ENCODE measurements at places on chromosomes 4 and X. TPM values are rescaled to one million over a fixed set of nuclear protein-coding genes. Genes with fewer than 3 reads are reported as not detected.
A peak's percentile ranks its signal among the peaks of the same experiment; 100 is the strongest.

Gene ACE2
- total RNA-seq, result 0.30 TPM

Gene CETN2
- 26.9 TPM for total RNA-seq

Gene FREM3
- total RNA-seq, result not detected

DNA sequence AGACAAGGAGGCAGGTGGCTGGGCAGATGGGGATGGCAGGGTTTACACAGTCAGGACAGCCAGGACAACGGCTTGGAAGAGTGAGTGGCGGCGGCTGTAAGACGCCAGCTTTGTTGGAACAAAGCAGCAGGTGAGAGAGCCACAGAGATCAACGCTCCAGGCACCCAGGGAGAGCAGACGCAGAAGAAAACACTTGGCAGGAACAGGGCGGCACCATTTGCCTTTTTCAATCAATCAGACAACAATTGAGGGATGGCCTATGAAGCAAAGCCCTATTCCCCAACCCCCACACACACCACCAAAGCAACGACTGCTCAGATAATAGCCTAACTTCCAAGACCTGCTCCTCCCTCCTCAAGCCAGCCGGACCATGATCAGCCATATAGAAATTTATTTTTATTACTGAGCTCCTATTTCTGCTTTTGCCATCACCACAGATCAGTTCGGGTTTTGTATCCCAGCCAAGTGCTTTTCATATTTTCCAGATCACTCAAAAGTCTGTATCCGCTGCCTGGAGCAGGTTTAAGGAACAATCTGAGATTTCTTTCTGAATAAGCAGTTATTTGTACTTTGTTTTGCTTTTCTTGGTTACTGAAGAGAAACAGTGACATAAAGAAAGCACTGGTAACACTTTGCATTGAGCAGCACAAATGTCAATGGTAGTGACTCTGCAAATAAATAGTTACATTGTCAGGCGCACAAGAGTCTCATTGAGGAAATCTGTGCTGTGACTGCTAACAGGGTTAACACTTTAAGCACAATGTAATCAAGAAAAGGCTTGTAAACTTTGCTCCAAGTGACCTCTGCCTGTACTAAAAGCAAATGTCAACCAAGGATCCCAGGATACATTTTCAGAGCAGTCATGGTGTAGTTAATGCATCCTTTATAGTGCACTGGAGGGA, 81.8 kb upstream of the RBPJ start:
- DNase-seq, result peak; percentile 43

- DNase-seq, result no peak
Observed at GRCh38 chrX:153830640-153831428, 490 bp upstream of the PDZD4 start.

- DNase-seq, result no peak
Observed at GRCh38 chr4:147310312-147310711, 170.6 kb upstream of the EDNRA start.

DNA sequence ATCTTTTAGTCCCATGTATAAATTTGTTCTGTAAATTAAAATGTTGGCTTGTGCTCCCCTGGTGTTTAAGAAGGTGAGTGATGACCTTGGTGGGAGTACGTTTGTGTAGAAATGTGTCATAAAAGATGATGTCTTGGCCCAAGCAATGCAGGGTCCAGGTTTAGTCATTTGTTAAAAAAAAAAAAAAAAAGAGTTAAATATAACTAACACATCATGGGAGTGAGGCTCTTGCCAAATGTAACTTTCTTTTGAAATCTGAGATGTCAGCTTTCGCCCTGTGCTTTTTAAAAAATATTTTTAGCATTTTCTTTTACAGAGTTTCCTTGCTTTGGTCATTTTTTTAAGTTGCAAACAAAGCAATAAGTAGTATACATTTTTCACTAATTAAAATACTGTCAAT, 135.6 kb downstream of the FBXO8 start:
- DNase-seq, result no peak

GRCh38 chrX:149069899-149070298, 435.2 kb downstream of the IDS start:
- DNase-seq, result no peak

- no peak for DNase-seq
Observed at GRCh38 chrX:9816084-9816700, 30.0 kb downstream of the SHROOM2 start.

DNA sequence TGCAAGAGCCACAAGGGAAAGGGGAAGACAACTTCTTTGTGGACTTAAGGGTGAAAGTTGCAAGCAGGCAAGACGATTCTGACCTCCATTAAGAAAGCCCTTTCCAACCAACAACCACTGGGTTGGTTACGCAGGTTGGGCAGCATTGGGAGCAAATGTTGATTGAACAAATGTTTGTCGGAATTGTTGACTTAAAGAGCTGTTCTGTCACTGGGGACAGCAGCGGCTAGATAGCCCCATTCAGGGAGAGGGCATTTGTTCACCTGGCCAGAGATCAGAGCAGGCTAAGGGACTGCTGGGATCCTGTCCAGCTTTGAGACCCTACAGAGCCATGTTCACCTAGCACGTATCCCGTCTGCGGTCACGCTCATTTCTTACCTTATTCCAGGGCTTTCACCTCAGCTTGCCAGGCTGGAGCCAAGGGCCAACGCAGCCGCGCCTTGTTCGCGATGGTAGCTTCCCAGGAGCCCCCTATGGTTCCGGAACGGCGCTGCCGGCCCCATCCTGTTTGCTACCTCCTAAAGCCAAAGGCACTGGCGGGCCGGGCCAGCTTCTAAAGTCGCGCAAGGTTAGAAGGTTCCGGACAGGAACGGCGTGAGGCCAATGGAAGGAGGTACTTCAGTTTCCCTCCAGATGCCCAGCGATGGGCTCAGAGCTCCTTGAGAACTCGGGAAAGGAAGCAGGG, 24.6 kb downstream of the F9 start:
- DNase-seq, result no peak

Measured in tibial nerve (tissue), 4 donors.